ENCODE measurements at places on chromosomes 11 and 22.

- no peak for DNase-seq
Measured at GRCh38 chr22:37279331-37280181, 2.8 kb upstream of the CYTH4 start.

DNA sequence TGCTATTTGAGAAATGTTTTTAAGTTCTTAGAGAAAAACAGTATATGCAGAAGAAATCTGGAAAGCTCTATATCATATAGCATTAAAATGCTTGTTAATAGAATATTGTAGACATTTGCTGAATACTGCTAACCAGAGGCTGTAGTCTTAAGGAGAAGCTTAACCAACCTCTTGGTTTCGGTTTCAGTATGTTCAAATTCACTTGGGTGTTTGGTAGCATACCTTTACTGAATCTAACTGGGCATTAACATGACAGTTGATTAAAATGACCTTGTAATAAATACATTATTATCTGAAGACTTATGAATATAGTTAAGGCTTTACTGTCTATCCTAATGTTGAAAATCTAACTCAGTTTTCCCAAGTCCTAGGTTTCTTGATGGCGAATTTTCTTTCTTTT is 5.4 kb downstream of the PCF11 start:
- no peak for DNase-seq

GRCh38 chr22:50229370-50229769 is 15.5 kb downstream of the TUBGCP6 start:
- no peak for DNase-seq

GRCh38 chr11:83046621-83047172 is 25.0 kb downstream of the RAB30 start:
- DNase-seq, result no peak

DNA sequence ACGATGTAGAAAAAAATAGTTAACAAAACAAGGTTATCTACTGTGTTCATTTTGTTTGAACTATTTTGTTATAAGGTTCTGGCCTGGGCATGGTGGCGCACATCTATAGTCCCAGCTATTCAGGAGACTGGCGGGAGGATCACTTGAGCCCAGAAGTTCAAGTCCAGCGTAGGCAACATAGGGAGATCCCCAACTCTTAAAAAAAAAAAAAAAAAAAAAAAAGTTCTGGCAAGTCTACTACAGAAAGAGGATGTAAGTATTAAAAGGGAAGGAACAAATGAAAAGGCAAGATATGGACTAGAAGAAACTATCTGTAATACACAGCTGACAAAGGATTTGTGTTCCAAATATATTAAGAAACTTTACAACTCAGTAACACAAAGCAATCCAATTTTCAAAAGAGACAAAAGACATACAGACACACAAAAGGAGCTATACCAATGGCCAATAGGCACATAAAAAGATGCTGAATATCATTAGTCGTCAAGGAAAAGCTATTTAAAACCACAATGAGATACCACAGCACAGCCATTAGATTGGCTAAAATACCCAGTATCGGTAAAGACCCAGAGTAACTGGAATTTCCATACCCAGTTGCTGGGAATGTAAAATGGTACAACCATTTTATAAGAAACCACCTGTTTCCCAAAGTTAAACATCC is 27.4 kb downstream of the RRAS2 start:
- no peak for DNase-seq

DNA sequence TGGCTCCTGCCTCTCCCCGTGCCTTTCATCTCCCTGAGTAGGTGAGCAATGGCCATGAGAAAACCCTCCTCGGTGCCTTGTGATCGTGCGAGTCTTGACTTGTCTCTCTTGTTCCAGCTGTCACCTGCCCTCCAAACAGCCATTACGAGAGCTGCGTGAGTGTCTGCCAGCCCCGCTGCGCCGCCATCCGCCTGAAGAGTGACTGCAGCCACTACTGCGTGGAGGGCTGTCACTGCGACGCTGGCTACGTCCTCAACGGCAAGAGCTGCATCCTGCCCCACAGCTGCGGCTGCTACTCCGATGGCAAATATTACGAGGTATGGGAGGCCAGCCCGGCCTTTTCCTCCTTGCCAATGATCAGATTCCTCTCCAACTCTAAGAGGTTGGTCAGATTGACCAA is 51.7 kb downstream of the TECTA start:
- DNase-seq, result no peak

- DNase-seq, result no peak
Measured at GRCh38 chr11:45661439-45662055, 3.9 kb downstream of the CHST1 start.

DNA sequence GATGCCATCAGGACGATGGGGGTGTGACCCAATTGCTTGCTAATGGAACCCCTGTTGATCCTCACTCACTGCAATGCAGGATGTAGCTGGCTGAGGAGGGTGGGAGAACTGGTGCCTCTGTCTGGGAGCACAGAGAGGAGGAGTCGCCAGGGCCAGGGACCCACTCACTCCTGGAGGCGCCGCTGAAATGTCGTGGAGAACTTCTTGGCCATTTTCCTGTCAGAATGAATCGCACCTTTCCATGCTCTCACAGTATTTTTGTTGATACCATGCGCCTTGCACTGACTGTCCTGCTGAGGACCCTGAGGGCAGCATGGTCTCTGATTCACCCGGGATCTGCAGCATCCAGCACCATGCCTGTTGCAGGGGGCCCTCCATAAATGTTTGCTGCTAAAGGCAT is 211.4 kb downstream of the DSCAML1 start:
- no peak for DNase-seq

DNA sequence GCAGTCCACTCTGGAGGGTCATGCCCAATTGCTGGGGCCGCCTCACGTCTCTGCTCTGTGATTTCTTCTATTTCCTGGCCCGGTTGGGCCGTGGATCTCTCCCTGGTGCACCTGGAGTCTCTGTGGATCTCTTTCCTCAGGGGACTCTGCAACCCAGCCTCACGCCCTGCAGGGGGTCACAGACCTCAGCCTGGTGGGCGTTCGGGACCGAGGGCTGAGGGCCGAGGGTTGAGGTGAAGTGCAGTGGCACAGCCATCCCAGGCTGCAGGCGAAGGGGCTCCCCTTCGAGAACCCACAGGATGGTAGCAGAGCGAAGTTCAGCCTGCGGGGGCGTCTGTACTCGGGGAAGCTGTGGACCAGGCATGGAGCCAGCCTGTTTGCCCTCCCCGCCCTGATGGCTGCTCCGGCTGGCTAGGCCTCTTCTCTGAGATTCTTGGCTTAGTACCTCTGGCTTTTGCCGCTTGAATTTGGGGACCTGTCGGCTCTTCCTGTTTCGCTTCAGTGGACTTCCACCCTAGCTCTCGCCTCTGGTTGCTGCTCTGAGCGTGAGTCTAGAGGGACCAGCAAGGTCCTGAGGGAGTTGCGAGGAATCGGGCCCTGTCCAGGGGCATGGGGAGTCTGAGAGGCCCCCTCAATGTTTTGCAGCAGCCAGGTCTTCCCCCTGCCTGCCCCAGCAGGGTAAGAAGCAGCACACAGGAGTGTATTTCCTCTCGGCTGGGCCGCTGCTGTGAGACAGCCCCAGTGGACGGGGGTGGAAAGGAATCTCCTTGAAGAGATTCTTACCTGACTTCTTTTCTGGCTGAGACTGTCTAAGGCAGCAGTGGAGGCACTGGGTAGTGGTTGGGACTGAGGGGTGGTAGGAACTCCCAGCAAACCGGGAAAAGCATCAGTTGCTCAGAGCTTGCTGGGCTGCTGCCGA is 140.8 kb downstream of the TBC1D22A start:
- no peak for DNase-seq

GRCh38 chr11:75823946-75824345 is 8.9 kb downstream of the UVRAG start:
- DNase-seq, result no peak

DNA sequence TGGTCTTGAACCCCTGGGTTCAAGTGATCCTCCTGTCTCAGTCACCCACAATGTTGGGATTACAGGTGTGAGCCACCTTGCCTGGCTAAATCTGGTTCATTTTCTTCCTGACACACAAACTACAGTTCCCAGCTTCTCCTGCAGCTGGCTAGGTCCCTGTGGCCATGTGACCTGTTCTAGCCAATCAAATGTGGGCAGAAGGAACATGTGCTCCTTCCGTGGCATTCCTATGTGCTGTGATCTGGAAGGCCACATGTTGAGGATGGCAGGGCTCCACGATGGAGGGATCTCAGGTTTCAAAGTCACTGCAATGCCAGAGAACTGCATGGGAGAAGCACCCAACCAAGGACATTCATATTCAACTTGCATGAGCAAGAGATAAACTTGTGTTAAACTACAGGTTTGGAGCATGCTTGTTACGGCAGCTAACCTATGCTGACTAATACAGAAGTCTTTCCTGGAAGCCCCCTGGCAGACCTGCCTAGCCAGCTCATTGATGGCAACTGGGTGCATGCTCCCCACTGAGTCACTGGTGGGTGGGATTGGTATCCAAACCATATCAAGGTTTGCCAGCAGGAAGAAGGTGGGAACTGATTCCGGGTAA is 86.0 kb downstream of the RPS6KA4 start:
- DNase-seq, result no peak

DNA sequence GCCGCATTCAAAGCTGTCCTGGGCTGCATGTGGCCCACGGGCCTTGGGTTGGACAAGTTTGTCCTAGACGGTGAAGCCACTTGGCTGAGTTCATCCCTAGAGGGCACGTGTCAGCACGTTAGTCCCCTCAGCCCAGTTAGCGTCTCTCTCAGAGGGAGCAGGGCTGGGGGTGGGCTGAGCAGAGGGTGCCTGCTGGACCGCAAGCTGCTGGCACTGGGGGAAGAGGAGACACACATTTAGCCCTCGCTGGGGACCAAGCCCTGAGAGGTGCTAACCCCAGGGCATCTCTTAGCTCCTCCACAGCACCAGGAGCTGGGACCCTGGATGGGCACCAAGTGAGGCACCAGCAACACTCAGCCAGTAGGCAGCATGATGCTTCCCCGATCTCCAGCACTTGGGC is 107.0 kb downstream of the SHANK2 start:
- no peak for DNase-seq

- DNase-seq, result no peak
Measured at GRCh38 chr11:116861539-116861938, 24.1 kb upstream of the APOA1 start.

DNA sequence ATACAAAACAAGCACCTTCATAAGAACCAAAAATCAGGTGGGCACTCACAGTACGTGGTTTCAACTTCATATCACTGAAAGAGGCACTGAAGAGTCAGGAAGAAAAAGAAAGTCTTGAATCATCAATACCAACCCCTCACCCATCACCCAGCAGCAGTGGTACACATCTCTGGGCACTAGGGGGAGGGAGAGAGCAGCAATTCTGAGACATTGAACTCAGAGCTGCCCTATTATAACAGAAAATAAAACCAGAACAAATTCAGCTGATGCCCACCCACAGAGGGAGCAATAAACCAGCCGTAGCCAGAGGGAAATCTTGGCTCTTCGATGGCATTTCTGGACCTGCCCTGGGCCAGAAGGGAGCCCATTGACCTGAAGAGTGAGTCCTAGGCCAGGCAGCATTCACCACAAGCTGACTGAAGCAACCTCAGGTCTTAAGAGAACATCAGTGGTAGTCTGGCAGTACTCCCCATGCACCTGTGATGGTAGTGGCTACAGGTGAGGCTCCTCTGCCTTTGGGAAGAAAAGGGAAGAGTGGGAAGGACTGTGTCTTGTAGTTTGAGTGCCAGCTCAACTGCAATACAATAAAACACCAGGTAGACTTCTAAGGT is 42.2 kb upstream of the FAM181B start:
- no peak for DNase-seq

- no peak for DNase-seq
Measured at GRCh38 chr11:35173616-35174566, 34.9 kb downstream of the CD44 start.

GRCh38 chr11:61150706-61151544 is 10.3 kb downstream of the VPS37C start:
- DNase-seq, result no peak

DNA sequence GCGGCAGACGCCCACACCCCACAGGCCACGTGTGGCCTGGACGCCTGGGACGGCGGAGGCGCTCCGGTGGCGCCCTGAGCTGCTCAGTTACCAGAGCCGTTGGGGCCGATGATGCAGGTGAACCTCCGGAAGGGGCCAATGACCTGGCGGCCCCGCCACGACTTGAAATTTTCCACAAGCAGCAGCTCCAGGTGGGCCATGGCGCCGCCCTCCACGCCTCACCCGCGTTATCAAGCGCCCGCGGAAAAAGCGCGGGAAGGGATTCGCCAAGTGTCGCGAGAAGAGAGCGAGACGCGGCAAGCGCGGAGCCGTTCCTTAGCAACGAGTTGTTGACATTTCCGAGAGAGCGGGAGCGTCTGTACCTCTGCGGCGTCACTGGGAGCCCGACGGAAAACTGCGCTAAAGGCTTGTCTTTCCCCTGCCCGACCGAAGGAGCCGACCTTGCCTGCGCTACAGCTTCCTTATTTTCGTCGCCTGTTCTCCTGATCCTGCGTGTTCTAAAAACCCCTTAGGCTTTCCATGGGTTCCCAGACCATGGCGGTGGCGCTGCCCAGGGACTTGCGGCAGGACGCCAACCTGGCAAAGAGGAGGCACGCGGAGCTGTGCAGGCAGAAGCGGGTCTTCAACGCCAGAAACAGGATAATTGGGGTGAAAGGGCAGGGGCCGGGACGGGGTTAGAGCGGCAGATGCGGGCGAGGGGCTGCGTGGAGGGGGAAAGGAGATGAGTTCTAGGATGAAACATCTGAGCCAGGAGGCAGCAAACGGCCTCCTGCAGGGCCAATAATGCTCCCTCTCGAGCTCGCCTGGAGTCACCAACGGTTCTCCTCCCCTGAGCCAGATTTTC is at the start of the genes RIBC2 and SMC1B:
Gene RIBC2 (plus strand): TSS at position 326 of the 844 bp plus-strand sequence. CDS start 194 bp downstream, at position 520.
Gene SMC1B (minus strand): TSS at position 232 of the 844 bp plus-strand sequence. CDS start 32 bp downstream, at position 200.
- DNase-seq, result peak; percentile 76

GRCh38 chr22:44848296-44848741 is 95.9 kb downstream of the ARHGAP8 start:
- DNase-seq, result no peak

DNA sequence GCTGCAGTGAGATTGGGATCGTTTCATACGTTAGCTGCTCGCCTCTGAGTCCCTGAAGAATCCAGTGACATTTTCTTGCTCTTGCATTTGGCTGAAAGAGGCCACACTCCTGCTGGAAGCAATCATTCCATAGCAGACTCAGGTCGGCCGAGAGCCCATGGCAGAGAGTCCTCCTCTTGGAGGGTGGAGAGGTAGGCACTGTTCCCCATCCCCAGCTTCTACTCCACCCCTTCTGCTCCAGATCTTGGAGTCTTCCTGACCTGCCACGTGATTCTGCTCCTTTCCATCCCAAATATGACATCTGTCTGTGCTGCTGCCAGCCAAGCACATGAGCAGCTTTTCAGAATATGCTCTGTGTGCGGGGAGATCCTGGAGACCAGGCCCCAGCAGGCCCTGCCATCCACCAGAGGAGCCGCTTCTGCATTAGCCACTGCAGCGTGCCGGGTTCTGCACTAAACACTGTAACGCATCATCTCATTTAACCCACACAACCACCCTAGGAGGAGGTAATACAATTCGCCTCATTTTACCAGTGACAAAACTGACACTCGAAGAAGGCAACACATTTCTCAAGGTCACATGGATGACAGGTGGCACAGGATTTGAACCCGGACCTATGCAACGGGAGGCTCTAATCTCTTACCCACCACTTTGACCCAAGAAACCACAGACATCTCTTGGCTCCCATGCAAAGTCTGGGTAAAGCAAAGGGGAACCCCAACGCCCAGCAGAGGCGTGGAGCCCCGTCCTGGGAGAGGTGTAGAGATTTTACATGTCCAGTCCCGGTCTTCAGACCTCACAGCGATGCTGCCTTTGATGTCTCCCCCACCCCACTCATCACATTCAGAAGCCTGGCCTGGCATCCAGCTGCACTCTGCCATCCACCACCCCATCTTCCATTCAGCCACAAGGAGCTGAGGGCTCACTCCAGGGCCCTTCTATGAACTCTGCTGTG is 78.8 kb downstream of the FEZ1 start:
- no peak for DNase-seq

- DNase-seq, result no peak
Measured at GRCh38 chr22:44442851-44443595, 55.0 kb downstream of the RTL6 start.
